ENCODE measurements at places on chromosomes 16 and 17.
A peak's percentile ranks its signal among the peaks of the same experiment; 100 is the strongest.

GRCh38 chr16:66023481-66023880 lies 343.0 kb upstream of the CDH5 start:
- DNase-seq = no peak

- no peak for DNase-seq
These were observed 132.1 kb downstream of the HS3ST4 start for GRCh38 chr16:25823891-25824290.

- DNase-seq = no peak
These were observed 560.0 kb upstream of the SALL1 start for GRCh38 chr16:51710905-51711563.

- DNase-seq = no peak
These were observed 34.3 kb downstream of the VAT1L start for GRCh38 chr16:77822661-77823060.

GRCh38 chr16:30844671-30845449 lies 49.0 kb downstream of the BCL7C start:
- peak; percentile 75 for DNase-seq

GRCh38 chr17:68748381-68748780 lies 147.2 kb upstream of the FAM20A start:
- DNase-seq = no peak

DNA sequence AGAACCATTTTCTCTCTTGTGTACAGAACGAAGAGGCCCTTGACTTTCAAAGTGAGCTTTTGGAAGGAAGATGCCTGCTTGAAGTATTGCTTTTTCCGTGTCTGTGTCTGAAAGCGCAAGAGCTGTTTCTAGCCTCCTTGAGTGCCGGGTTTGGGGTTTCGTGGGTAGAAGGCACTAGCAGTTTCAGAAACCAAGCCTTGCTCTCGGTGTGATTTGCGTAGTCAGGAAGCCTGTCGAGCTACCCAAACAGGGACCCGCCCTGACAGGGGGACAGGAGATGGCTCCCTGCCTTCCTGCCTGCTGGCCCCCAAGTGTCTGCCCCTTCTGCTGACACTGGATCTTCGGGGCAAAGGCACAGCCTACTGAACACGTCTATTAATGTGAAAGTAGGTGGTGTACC lies 322.0 kb downstream of the MAF start:
- DNase-seq = peak; percentile 33

- DNase-seq = no peak
These were observed 10.7 kb upstream of the GFAP start for GRCh38 chr17:44925731-44926697.

- no peak for DNase-seq
These were observed 412.7 kb downstream of the UTP18 start for GRCh38 chr17:51673070-51673469.

GRCh38 chr16:49067776-49068175 lies 213.9 kb downstream of the CBLN1 start:
- no peak for DNase-seq

GRCh38 chr16:86865851-86866662 lies 287.7 kb downstream of the FOXL1 start:
- DNase-seq = no peak

DNA sequence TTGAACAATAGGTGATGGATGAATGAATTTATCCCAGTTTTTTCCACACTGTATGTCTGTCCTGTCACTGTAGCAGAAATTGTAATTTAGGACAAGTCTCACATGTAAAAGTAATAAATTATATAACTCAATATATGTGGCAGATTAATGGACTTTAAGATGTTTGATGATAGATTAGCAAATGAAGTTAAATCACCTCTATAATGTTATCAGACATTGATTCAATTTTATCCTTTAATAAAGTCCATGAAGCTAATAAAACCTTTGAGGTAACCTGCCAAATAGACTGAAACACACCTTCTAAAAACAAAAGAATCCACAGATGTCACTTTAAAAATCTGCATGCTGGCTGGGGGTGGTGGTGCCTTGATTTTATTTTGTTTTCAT lies 83.3 kb upstream of the CORO6 start:
- no peak for DNase-seq

- no peak for DNase-seq
These were observed 2.2 kb upstream of the PDP2 start for GRCh38 chr16:66878067-66878466.

DNA sequence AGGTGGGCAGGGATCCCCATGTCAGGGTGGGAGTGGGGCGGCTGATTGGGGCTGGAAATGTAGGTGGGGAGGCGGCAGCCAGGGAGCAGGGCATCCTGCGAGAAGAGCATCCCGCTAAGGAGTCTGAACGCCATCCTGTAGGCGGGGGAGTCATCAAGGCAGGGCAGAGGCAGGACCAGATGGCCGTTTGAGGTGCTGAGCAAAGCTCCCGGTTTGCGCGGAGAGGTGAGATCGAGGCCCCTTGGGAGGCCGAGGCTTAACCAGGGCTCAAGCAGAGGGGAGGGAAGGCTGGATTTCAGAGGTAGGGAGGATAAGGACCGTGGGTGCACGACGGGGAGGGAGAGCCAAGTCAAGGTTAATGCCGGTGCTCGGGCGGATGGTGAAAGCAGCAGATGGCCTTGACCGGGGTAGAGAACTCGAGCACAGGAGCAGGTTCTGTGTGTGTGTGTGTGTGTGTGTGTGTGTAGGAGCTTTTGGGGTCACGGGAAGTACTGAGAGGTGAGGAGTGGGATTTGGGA lies 472 bp upstream of the NME2 start:
- DNase-seq = peak; percentile 8

- no peak for DNase-seq
These were observed 50.9 kb upstream of the GSE1 start for GRCh38 chr16:85562093-85562786.

GRCh38 chr16:85393674-85394451 lies 219.3 kb upstream of the GSE1 start:
- peak; percentile 59 for DNase-seq

- no peak for DNase-seq
These were observed 128.2 kb downstream of the ZNF778 start for GRCh38 chr16:89345642-89346150.

All from activated CD4-positive, alpha-beta T cell treated with anti-CD3 and anti-CD28 coated beads, Interleukin-2, amount 50 U/mL, for 4 hours (primary cell).